Activated naive CD8-positive, alpha-beta T cell treated with anti-CD3 and anti-CD28 coated beads for 36 hours (primary cell): ENCODE measurements at places on chromosomes 2 and 18. TPM values are rescaled to one million over a fixed set of nuclear protein-coding genes. Genes with fewer than 3 reads are reported as not detected.

Gene MAPK4
- not detected for total RNA-seq

Gene RNF125
- 11.6 TPM for total RNA-seq

Gene PSMG2
- 121 TPM for total RNA-seq

Gene SKOR2
- total RNA-seq = not detected

Gene SERPINB3
- not detected for total RNA-seq

Gene ADAM23
- not detected for total RNA-seq

Gene GRHL1
- total RNA-seq = 0.76 TPM

- DNase-seq = no peak
Observed at GRCh38 chr2:209472871-209473270, 49.0 kb downstream of the MAP2 start.

DNA sequence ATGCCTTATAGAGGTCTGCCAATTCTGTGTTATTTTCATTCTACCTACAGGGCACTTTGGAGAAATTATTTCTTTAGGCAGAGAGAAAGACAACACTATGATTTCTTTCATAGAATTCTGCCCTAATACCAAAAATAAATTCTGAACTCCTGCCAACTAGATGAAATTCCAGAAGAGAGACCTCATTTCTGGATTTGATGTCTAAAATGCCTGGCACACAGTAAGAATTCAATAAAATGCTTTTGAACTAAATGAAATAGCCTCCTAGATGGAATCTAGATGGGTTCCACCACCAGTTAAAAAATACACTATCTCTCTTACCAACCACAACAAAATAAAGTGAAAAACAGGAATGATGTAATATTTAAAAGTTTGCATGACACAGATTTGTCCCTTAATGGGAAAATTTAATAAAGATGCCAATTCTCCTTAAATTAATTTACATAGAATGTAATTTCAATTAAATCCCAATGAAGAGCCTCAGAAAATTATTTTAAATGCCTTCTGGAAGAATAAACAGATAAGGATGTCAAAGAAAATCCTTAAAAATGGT lies 75.0 kb downstream of the OSBPL1A start:
- no peak for DNase-seq

DNA sequence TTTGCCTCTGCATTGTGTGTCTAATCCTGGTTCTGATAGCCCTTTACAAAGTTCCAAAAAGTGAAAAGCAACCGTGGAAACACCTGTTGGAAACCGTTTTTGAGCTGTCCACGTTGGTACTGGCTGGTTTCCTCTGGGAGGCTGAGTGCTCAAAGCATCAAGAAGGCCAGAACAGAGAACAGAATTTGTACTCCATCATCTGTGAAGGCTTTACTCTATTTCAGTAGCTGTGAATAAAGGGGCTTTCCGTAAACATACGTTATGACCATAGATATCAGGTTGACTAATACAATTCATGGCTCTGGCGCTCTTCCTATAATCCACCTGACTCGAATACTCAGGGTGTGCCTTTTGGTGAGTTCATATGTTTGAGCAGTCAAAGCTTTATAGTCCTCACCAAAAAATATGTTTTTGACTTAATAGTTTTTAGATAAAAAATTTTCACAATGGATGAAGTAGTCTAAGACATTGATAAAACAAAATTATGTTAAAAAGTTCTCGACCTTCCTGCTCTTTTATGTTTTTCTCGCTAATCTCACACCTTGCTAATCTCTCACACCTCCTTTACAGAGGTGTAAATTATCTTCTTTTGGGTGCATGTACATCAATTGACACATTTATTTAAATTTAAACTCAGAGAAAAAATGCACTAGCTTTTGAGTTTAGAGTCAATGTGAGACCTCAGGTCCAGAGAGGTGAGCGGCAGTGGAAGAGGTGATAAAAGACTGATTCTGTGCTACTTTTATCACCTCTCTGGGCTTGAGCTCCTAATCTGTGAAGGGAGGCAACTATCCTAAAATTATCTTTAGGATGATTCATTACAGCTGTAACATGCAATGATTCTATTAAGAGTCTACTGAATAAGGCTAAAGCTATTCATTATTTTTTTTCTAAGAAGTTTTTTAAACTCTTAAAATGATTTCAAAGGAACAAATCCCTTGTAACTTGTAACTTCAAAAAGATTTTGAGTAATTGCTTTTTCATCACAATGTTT lies 65.3 kb downstream of the CXCR4 start:
- DNase-seq = peak; percentile 32

DNA sequence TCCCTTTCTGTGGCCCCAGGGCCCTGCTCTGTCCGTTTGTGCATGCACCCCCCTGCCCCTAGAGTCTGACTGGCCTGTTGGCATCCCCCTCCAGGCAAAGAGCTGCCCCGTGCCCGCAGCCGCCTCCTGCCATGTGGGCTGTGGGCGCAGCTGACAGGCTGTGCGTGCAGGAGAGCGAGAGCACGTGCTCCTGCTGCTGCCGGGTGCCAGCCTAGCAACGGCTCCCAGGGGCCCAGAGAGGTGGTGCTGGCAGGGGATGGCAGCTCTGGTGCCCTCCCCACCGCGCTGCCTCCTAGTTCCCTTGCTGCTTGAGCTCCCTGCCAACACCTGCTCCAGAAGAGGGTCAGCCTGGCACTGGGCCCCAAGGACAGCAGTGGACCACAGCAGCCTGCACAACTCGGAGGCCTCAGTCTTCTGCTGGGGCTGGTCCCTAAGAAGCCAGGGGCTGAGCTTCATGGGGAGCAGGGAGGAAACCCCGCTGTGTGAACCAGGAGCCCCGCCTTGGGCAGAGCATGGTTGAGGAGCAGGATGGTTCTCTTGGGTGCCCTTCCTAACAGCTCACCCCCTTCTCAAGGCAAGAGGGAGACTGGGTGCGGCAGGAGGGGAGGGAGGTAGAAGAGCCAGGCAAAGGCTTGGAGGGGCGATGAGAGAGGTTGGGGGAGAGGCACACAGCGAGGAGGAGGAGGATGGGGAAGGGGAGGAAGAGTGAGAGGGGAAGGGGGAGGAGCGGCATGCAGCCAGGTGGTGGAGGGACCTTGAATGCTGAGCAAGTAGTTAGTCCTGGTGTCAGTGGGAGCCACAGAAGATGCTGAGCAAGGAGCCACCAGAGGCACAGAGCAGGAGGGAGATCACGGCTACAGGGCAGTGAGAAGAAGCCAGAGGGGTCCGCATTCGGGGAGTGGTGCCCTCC lies 23.8 kb upstream of the PTMA start:
- DNase-seq = peak; percentile 19

DNA sequence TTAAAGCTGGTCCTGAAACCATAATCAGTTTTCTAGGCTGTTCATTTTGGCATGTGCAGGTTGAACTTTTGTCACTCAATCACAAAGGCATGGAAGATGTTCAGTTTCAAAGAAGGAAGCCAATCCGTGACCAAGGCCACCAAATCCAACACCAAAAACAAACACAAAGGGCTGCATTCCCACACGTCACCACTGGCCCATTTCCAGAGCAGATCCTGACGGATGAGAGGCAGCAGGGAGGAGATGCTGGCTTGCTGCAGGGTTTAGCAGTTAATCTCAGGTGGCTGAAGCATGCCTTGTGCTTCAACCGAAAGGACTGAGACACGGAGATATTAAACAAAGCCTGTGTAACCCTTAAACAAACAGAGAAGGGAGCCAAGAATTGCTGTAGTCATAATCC lies 191.9 kb upstream of the CTAGE1 start:
- no peak for DNase-seq

DNA sequence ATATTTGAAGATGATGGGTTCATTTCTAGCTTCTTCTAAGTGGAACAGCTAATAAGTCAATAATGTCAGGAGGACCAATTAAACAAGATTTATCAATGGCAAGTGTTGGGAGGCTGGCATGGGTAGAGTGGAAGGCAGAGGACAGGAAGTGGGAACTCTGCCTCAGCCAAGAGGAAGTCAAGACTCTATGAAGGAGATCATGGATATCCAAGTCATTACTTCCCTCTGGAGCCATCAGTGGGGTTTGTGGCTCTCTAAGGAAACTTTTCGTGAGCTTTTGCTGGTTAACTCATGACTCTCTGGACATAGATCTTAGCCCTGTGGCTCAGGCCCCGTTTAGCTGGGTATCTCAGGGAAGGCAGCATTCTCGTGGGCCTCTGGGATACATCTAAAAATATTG lies 410.4 kb upstream of the ID2 start:
- DNase-seq = no peak

GRCh38 chr2:46547223-46548102 lies 68.1 kb downstream of the TMEM247 start:
- DNase-seq = no peak

- peak; percentile 4 for DNase-seq
Observed at GRCh38 chr2:182870227-182870626, 3.8 kb upstream of the FRZB start.

DNA sequence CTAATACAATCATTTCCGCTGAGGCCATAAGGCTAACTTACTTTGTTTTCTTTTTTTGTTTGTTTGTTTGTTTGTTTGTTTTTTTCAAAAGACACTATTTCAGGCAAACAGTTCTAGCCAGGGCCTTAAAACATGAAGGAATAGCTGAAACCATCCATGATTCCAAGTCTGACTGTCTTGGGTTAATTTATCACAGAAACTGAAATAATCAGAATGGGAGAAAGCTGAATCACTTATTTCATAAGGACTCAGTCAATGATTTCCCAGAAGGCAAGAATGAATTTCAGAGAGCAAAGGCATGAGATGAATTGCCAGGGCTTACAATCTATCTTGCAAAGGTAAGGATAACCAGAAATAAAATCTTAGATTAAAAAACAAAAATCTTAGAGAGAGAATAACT lies 1315.1 kb downstream of the SUCLG1 start:
- no peak for DNase-seq

GRCh38 chr2:71240794-71241193 lies 13.9 kb upstream of the PAIP2B start:
- no peak for DNase-seq

GRCh38 chr2:8710951-8711350 lies 29.1 kb downstream of the ID2 start:
- DNase-seq = no peak

- no peak for DNase-seq
Observed at GRCh38 chr18:825891-826585, 14.0 kb upstream of the YES1 start.

- DNase-seq = no peak
Observed at GRCh38 chr2:133248264-133248663, 320.0 kb downstream of the NCKAP5 start.

- DNase-seq = no peak
Observed at GRCh38 chr2:78024996-78025395, 502.8 kb upstream of the LRRTM4 start.
